ENCODE measurements at places on chromosomes 1 and 21.

- no peak for DNase-seq
These were observed 113.5 kb downstream of the GDAP2 start for GRCh38 chr1:117815926-117816325.

GRCh38 chr1:175127565-175127964 is 59.9 kb downstream of the TNN start:
- DNase-seq = no peak

DNA sequence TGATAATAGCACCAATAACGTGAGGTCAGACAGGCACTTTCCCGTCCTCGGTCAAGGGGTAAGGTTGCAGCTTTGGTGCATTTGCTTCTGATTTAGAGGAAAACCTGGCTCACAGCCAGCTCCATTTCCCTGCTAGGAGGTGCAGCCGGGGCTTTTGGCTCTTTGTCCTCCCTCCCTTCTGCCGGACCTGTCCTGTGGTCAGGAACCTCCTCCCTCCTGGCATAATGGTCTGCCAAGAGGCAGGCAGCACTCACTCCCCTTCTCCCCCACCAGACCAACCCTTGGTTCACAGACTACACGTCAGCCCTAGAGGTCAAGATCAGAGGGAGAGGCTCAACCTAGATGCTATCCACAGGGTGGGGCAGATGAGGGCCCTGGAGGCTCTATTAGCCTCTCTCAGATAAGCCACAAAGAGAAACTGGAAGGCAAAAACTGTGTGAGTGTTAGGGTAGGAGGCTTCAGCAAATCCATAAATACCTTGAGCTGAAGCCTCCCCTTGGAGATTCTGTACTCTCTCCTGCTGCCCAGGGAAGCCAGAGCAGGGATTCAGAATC is 64.8 kb downstream of the PLXNA2 start:
- no peak for DNase-seq

GRCh38 chr1:43716559-43717281 is 9.4 kb downstream of the ST3GAL3 start:
- DNase-seq = peak; percentile 85

DNA sequence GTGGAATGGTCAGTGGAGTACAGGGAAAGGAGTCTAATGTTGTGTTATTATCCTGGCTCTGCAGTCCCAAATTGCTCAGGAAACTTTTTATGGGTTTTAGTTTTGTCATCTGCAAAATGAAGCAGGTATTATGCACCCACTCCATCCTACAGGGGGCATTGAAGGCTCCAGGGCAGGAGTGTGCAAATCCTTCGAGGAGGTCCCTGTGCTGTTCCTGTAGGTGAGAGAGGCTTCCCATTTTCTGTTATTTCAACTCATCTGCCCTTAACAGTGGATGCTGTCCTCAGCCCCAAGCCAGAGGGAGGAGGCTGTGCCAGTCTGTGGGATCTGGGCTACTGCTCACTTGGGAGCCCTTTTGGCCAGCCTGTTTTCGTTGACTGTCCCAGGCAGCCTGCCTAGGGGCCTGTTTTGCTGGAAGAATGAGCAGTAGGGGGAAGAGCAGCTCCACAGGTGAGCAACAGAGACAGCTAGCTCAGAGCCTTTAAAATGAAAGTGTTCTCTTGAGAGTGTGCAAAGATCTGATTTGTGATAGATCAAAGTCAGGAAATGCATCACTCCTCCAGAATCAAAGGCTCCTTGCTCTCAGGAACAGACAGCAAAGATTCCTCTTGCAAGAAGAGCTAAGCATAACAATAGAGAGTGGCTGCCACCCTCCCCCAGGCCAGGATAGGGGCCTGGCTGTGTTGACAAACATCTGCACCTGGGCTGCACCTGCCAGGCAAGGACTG is 317.6 kb upstream of the PROX1 start:
- no peak for DNase-seq

GRCh38 chr1:25253911-25254310 is 6.7 kb upstream of the RSRP1 start:
- DNase-seq = peak; percentile 88

GRCh38 chr1:185045814-185046492 is 595 bp downstream of the RNF2 start:
- peak; percentile 33 for DNase-seq

DNA sequence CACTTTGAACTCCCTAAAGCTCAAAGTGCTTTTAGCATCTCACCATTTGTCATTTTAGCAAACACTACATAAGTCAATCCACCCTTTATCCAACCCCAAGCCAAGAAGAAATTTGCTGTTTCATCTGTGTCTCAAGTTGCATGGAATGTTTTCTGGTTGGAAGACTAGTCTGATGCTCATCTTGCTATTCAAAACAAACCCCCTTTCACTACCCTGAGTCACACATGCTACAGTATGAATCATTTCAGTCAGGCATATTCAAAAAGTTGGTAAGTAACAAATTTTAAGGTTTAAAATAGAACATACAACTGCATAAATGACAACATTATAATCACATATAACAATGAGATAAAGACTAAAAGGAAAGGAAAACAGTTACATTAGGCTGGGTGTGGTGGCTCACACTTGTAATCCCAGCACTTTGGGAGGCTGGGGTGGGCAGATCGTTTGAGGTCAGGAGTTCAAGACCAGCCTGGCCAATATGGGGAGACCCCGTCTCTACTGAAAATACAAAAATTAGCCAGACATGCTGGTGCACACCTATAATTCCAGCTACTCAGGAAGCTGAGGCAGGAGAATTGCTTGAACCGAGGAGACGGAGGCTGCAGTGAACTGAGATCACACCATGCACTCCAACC is 38.7 kb downstream of the DSTYK start:
- peak; percentile 93 for DNase-seq

Data from fibroblast of villous mesenchyme (primary cell).